ENCODE measurements at places on chromosomes 5 and 9.

GRCh38 chr5:92380069-92380770, 997.1 kb upstream of the ARRDC3 start:
- DNase-seq = no peak

DNA sequence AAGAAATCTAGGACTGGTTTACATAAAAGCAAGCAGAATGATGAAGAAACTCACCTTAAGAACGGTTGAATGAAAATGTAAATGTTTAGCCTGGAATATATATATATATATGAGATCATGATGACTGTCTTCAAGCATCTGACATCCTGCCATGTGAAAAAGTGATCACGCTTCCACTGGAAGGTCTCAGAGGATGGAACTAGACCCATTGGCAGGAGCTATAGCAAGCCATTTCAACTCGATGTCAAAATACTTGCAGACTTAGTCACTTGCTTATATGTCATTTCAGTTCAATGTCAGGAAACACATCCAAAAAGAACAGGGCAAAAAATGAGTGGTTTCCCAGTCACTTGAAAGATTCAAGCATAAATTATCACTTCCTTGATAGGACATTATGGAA, 22.2 kb upstream of the TMEM161B start:
- no peak for DNase-seq

DNA sequence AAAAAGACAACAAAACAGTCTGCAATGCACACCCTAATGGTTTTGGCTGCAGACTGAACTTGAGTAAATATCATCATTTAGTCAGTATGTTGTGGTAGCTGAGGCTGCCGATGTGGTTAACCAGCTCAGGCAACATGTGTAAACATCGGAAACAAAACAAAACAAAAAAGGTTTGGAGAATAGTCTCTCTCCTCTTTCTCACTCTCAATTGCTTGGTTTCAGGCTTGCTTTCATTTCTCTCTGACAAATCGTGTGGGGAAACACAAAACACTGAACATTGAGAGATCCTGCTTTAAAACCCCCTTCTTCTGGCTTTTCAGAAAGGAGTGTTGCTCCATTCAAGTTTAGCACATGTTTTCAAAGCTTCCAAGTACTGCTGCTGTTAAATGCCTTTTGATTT, 453.3 kb downstream of the BNC2 start:
- no peak for DNase-seq

- DNase-seq = no peak
These were observed 1.6 kb downstream of the ECM2 start for GRCh38 chr9:92534204-92534603.

DNA sequence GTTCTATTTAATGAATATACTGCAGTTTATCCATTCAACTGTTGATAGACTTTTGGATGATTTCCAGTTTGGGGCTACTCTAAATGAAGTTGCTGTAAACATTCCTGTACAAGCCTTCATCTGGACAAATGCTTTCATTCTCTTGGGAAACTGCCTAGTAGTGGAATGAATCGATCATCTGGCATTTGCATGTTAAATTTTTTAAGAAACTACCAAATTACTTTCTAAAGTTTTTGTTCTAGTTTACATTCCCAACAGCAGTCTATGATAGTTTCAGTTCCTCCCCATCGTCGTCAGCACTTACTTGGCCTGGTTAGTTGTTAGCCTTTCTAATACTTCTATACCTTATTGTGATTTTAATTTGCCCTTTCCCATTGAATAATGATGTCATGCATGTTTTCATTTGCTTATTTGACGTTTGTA, 306.3 kb downstream of the FER start:
- DNase-seq = no peak

GRCh38 chr5:31939151-31939550, 235.0 kb downstream of the GOLPH3 start:
- DNase-seq = no peak

- peak; percentile 34 for DNase-seq
These were observed 5.0 kb downstream of the FAM163B start for GRCh38 chr9:133604214-133604613.

DNA sequence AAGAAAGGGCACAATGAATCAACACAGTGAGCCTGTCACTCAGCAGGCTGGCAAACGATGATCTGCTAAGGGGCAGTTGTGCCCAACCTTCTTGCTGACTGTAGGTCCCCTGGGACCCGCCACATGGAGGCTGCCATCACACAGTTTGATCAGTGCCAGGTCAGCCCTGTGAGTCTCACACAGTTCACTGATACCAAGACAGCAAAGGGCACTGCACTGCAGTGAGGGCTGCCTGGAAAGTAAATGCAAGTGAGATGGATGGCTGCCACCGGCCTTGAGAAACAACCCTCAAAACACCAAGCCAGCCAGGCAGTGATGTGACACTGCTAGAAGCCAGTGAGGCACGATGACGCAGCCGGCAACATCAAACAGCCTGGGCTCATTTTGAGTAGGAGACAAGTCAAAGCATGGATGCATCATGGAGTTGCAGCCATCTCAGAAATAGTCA, 30.3 kb downstream of the FOXD1 start:
- DNase-seq = no peak

DNA sequence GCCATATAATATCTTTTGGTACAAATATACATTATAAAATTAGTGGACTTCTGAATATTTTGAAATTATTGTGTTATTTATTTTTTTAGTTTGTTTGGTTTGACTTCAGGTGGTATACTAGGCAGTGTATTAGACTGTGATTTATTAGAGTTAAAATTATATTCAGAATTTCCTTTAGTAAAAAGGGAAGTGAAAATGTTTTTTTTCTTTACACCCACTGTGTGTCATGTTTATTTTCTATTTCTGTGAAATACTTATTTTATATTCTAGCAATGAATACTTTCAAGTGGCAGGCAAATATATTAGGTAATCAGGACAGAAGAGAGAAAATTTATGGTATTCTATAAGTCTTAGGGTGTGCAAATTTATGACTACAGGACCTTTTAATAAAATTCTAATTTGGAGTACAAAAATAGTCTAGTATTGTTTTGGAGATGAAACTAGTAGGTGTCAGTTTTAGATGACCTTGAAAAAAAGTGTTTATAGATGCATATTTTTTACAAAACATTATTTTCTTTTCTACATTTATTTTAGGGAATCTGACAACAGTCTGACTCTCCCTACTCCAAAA, 8.8 kb downstream of the CSNK1G3 start:
- no peak for DNase-seq

DNA sequence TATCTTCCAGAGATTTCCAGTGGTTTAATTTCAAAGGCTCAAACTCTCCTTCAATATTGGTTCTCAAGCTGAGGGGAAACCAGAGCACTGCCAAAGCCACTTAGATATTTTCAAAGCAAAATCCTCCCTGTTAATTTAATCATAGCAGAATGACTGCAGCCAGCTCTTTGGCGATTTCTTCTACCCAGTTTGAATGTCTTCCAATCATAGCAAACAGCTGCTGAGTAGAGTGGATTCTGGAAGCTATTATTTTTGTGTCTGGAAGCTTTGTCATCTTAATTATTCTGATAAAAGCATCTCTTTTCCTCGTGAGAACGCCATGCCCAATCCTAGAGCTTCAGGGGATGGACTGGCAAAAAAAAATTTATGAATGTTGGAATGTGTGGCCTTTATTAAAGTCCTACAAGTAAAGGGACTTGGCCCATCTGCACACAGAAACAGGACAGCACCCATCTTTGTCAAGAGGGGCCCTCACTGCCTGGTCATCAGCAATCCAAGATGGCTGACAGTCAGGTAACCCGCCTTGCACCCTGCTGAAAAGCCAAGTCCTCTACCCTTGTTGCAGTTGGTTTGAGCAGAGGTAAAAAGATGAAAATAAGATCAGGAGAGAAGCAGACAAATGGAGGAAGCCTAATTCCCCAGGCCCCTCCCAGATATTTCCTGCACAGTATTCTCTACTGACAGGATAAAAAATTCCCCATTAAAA, 125.1 kb downstream of the SUSD1 start:
- no peak for DNase-seq

DNA sequence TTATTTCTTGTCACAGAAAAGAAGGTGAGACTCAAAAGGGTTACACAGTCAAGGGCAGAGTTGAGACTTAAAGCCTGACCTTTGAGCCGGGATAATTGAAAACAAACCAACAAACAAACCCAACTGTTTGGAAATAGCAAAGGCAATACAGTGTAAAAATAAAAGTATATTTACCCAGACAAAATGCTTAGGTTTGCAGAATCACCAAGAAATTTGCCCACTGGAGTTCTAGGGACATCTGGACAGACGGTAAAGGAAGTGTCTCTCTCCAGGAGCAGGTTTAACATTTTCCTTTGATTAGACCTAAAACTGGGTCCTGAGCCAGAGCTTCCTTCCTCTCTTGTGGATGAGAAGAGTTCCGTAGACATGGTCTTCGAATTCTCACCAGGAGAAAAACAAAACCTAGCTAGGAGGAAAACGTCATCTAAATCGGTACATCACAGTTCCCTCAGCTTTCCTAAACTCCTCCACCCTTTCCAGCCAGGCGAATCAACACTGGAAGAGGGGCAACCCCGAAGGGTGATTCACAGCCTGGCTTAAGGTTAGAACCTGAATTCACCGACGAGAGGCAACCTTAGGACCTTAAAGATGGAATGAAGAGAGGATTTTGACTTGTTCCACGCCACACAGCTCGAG, 673 bp downstream of the CDC25C start:
- DNase-seq = no peak

DNA sequence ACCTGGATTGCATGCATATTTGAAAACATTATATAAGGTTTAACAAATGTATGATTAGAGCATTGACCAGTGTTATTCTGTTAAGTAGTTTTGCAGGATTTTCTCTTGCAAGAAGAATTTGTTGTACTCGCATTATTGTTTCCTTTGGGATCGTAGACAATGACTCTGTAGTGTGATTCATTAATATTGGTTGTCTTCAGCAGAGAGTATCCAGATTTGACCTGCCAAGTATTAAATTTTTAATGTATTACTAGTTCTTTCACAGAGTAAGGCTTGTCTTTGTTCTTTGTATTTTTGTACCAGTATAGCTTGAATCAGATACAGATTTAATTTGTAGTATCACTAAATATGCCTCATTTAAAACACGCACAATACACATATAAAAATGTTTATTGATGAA, 155.0 kb downstream of the PBX3 start:
- DNase-seq = no peak

- DNase-seq = no peak
These were observed 63.9 kb upstream of the SPRY4 start for GRCh38 chr5:142388696-142389095.

DNA sequence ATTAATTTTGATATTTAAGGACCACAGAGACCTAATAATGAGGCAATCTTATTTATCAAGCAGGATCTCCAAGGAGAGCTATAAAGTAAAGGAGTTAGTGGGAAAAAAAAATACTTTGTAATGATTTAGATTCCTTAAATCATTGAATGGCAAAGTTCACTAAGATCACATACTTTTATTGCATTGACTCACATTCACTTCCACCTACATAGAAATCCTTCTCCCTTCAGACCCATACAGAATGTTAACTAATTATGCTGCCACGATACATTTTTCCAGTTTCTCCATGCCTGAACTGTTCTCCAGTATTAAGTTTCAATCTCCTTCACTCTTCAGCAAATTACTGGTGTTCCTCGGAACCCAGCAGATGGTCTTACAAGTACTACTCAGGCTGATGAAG, 388.7 kb downstream of the EFNA5 start:
- no peak for DNase-seq

DNA sequence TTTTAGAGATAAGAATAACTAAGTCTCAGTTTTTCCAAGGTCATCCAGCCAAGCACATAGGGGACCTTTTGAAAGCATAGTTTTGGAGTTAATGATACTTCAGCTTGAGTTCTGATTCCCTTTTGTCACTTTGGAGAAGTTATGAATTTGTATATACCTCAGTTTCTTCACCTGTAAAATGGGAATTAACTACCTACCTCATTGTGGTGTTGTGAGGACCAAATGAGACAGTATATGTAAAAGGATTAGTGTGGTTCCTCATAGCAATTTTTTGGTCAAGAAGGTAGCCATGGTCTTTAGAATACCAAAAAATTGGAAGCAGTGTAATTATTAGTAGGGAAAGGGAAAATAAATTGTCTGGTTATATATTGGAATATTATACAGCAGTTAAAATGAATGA, 97.6 kb upstream of the DHFR start:
- DNase-seq = no peak

- no peak for DNase-seq
These were observed 9.9 kb upstream of the CXXC5 start for GRCh38 chr5:139638090-139638735.

- DNase-seq = no peak
These were observed 13.3 kb downstream of the PHF2 start for GRCh38 chr9:93589688-93590087.

DNA sequence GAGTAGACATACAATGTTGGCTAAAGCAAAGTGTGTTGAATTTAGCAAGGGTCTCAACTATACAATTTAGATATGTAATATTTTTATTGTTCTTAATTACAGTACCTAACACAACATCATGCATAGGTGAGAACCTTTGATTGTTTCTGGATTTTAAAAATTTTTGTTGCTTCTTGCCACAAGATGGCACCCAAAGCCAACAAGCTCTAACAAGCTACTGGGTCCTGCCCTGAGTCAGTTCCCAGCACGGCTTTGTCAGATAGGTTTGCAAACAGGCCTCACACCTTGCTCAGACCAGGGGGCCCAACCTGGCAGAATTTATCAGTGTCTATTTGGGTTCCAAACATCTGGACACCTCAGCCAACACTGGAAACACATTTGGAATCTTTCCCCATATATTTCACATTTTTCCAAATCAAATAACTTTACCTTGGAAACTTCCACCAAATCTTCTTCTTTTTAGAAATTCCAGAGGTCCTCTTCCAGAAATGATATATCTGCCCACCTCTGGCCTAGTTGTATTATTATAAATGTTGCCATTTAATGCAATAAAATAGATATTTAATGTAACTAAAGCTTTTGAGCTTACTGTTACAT, 49.5 kb upstream of the EGFLAM start:
- DNase-seq = no peak

- no peak for DNase-seq
These were observed 183.6 kb upstream of the IRX4 start for GRCh38 chr5:2066373-2066772.

DNA sequence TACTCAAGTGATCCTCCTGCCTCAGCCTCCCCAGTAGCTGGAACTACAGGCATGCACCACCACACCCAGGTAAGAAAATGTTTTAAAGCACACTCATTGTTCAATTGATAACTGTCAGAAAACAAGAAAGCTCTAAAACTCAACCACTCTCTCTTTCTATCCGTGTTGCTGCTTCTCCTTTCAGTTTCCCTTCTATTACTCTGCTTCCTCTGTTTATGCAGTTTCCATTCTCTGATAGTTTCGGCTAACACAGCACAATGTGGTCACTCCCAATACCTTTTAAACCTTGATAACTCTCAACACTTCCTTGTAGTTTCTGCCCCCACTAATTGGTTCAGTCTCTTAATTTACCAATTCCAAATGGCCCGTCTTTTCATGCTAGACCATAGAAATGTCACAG, 59.2 kb upstream of the NR4A3 start:
- DNase-seq = no peak

- peak; percentile 6 for DNase-seq
These were observed 1.3 kb downstream of the PCSK5 start for GRCh38 chr9:75891771-75892215.

- DNase-seq = no peak
These were observed 154.2 kb downstream of the CCDC171 start for GRCh38 chr9:15707000-15707399.
